ENCODE measurements at places on chromosomes 11 and 22.
A peak's percentile ranks its signal among the peaks of the same experiment; 100 is the strongest.

DNA sequence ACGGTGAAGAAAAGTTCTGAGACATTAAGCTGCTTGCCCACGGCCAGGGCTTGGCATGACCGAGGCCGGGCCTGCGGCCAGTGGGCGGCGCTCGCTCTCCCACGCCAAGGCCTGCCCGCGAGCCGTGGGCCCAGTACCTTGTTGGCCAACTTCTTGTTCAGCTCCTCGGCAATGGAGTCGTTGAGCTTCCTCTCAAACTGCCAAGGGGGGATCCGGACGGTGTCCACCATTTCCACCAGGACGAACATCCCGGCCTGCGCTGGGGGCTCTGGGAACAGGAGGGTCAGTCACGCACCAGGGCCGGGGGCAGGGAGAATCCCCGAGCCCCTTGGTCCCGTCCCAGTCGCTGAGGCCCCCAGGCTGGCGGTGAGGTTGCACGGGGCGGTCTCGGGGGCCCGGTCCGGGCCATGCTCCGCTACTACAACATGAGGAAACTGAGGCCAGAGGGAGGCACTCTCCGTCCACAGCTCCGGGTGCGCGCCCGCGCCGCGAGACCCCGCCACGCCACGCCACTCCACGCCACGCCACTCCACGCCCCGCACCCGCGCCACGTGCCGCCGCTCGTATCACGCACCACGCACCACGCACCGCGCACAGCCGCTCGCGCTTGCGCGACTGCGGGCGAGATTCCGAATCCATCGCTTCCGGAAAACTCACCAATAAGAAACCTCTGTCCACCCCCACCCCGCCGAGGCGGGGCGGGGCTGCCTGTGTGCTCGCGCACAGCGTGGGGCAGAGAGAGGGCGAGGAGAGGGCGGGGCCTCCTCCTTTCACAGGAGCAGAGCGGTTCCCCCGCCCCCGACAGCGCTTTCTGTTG is at the start of gene POLR3H:
Gene POLR3H (minus strand): TSS at position 617 of the 817 bp plus-strand sequence. CDS start 369 bp downstream, at position 248.
- DNase-seq = peak; percentile 97

DNA sequence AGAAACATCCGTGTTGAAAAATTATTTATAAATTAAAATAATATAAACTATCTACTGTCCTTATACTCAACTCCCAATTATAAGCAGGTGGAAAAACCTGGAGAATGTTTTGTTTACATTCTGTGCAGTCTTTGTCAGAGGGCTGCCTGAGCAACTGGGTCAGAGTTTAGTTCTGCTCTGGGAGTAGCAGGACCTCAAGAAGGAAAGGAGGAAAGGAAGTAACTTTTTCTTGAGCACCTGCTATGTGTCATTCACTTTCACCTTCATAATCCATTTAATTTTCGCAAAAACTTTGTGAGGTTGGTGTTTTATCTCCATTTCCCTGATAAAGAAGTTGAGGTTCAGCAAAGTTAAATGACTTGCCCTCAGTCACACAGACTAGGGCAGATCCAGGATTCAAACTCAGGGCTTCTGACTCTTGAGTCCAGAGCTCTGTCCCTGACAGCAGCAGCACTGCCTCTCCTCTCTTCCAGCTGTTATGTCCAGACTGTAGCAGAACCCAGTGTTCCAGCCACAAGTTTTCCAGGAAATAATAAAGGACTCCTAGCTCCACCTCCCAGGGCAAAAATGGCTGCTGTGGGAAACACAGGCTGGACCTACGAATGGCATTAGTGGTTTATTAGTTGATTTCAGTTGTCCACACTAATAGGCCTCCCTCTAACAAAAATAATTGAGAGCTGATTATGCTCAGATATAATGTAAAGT is 6.4 kb downstream of the CD3E start:
- DNase-seq = no peak

DNA sequence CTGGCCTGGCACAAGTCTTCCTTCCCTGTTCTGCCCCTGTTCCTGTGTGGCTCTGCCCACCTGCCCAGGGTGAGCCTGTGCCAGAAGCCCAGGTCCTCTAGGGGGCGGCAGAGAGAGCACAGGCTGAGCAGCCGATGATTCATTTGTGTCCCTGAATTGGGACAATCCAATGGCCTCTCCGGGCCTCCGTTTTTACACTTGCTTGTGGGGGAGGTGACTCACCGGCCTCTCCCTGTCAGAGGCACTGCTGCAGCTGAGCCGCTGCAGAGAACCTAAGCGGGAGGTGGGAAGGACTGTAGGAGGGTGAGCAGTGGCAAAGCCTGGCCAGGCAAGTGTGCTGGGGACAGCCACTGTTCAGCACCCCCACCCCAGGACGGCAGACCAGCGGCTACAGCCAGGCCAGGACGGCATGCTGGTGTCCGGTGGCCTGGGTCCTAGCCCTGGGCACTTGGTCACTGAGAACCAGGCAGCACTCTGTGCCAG is 65.2 kb upstream of the LMO1 start:
- peak; percentile 78 for DNase-seq

- DNase-seq = no peak
Measured at GRCh38 chr22:34068001-34068400, 147.7 kb upstream of the LARGE1 start.

GRCh38 chr22:32788904-32789624 is 12.4 kb upstream of the TIMP3 start:
- DNase-seq = no peak

GRCh38 chr11:44598831-44599230 is 33.4 kb downstream of the CD82 start:
- DNase-seq = no peak

GRCh38 chr11:35185696-35186095 is 46.7 kb downstream of the CD44 start:
- no peak for DNase-seq

DNA sequence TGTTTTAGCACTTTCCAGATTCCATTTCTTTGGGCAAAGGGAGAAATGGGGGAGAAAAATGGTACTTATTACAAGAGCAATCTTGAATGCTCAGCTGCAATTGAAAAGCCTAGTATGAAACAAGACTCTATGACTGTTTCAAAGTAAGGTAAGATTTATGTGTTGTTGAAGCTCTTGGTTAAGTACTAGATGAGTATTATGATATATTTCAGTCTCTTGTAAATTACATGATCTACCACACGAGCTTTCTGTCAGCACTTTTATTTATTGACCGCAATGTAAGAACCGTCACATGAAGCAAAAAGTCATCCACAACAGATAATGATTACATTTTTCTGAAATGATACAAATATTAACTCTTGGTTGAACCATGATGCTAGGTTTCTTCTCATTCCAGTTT is 906.7 kb upstream of the CHORDC1 start:
- no peak for DNase-seq

DNA sequence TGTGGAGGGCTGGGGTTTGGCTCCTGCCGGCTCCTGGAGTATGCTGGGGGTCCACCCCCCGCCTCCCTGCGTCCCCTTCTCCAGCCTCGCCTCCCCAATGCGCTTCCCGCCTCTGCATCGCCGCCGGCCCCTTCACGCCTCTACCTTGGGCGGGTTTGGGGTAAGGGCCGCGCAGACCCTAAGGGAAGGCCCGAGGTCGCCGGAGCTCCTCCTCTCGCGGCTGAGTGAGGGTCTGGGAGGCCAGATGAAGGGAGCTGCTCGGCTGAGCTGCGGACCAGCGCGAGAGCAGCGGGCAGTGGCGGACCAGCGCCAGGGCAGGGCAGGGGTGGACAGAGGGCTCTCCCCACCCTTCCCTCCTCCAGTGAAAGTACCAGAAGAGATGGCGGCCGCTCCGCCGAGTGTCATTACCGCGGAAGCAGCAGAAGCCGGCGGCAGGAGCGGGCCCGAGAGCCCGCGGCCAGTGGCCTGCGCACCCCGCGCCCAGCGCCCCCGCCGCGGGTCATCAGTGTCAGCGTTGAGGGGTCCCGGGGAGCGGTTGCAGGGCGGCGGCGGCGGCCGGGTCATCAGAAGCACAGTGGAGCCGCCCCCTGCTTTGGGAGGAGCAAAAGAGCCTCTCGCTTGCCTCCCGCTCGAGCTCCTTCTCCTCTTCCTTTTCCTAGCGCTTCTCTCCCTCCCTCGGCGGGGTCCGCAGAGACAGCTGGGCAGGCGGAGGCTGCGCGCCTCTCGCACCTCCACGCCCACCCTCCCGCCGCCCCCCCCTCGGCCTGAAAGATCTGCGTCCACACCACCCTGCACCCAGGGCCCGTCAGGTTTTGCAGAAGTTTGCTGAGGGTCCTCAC is 255.6 kb upstream of the CADM1 start:
- DNase-seq = no peak

- DNase-seq = no peak
Measured at GRCh38 chr11:111176603-111177002, 68.9 kb upstream of the POU2AF2 start.

DNA sequence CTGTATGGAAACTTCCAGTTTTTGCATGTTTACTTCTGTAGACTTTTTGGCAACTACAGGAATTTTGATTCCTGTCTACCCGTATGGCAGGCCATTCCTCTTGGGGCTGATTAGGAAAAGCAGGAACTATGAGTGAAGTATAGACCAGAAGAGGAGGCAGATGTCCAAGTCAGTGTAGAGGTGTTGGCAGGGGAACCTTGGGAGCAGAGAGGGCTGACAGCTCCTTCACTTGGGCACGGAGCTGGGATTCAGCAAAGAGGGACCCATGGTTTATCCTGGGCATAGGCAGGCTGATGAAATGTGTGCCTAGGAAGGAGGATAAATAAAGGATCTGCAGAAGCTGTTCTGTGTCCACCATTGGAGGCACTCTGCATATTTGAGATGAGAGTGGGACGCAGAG is 33.1 kb downstream of the TREH start:
- no peak for DNase-seq

- no peak for DNase-seq
Measured at GRCh38 chr22:17982572-17983141, 41.7 kb downstream of the MICAL3 start.

GRCh38 chr11:75563978-75564552 is 2.0 kb downstream of the SERPINH1 start:
- DNase-seq = no peak

- DNase-seq = no peak
Measured at GRCh38 chr11:35077709-35078469, 61.1 kb upstream of the CD44 start.

- DNase-seq = no peak
Measured at GRCh38 chr11:134583397-134583990, 171.5 kb upstream of the B3GAT1 start.

DNA sequence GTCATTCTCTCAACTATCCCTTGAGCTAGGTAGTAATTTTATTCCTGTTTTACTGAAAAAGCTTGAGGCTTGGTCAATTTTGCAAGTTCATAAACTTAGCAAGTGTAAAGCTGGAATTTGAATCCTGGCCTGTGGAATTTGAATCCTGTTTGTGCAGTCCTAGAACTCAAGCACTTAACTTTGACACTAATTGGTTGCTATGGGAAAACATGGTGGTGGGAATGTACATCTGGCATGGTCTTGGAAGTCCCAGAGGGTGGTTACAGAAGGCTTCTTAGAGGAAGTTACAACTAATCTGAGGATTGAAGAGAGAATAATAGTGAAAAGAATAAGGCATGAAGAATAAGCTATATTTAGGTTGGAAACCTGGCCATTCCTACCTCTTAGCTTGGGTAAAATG is 66.5 kb upstream of the LIN7C start:
- DNase-seq = no peak

- DNase-seq = no peak
Measured at GRCh38 chr11:15967966-15968365, 388.4 kb downstream of the SOX6 start.

DNA sequence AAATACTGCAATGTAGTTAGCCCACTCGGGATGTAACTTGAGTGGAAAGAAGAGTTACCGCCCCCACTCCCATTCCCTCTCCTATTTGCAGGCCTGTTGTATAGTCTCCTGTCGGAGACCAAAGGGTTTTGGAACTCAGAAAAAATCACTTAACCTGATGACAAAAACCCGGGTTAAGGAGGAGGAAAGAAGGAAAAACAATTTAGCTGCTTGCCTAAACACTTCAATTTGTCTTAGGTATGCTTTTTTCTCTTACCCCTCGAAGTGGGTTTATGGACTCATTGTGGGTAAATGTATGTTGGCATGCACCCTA is 2.2 kb downstream of the YAP1 start:
- no peak for DNase-seq

DNA sequence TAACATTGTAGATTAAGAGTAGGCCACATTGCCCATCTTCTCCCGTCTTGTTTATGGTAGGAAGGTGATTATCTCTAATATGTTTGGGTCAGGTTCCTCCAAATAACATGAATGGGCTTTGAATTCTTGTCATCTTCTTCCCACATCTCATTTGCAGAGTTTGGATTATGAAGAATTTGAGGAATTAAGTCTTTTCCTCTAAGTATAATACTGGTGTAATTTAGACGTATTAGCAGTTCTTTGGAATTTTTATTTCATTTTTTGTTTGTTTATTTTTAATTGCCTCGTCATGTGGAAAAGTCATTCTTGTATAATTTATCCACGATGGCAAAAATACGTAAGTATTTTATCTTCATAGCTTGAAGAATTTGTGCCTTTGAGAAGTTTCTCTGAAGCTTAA is 73.4 kb downstream of the ARHGEF12 start:
- DNase-seq = no peak

- no peak for DNase-seq
Measured at GRCh38 chr11:102429691-102430090, 22.9 kb downstream of the TMEM123 start.

DNA sequence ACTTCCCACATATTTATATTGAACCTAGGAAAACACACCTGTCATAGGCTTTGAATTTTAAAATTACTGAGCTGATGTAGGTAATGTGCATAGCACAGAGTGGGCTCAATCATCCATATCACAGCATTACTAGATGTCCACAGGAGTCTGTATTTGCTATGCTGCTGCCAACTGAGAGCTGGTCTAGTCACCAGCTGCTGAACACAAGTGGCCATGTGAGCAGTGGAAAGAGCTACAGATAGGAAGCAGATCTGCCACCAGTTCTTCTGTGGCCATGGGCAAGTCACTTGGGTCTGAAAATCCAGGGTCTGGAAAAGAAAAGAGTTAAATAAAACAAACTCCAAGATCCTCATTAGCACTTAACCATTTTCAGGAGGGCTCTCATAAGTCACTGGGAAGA is 91.8 kb downstream of the APIP start:
- no peak for DNase-seq

DNA sequence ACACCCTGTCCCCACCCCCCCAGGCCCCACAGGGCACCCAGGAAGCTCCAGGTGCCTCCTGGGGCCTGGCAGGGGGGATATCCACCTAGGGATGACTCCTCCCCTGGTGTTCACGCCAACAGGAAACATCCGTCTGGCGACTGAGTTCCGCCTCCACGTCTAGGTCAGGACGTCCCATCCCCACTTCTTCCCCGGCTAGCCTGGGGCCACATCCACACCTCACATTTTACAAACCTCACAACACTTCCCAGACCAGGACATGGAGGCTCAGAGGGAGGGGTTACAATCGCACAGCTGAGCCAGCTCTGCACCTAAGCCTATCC is 21.0 kb downstream of the MAFF start:
- no peak for DNase-seq

DNA sequence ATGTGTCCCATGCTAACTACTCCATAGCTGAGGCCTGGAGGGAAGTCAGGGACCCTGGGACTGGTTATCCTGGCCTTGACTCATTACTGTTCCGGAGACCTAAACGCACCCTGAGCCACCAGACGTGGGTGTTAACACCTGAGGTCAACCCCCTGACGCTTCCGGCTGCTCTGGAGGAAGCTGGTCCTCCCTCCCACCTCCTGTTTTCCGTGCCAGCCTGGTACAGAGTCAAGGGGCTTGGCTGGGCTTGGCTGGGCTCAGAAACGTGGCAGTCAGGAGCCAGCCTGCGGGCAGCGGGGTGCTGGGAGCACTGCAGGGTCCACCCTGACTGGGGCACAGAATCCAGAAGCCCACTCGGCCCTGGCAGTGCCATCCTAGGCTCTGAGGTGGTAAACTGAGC is 2.6 kb downstream of the TMPRSS4 start:
- DNase-seq = no peak
